ENCODE measurements at places on chromosomes 2 and 18.

GRCh38 chr2:74260495-74260894, 62.1 kb downstream of the MTHFD2 start:
- DNase-seq = no peak

GRCh38 chr2:105749583-105750400, 5.1 kb downstream of the NCK2 start:
- DNase-seq = no peak

- no peak for DNase-seq
These were observed 62.0 kb downstream of the LTBP1 start for GRCh38 chr2:33008716-33009115.

DNA sequence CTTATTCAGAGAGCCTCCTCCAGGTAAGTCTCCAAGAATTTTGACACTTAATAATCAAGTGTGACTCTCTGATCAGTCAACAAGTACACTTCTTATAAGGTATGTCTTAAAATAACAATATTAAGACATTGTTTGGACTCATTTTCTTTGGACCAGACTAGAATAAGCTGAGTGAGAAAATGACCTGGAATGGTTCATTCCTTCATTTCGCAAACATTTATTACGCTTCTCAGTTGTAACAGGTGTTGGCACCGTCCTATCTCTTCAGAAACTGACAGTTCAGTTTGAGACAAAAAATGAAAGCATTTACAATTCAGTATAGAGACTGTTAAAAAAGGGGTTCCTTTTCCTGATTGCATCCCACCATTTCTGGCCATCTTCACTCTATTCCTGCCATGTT, 46.6 kb downstream of the TSPYL6 start:
- DNase-seq = no peak

DNA sequence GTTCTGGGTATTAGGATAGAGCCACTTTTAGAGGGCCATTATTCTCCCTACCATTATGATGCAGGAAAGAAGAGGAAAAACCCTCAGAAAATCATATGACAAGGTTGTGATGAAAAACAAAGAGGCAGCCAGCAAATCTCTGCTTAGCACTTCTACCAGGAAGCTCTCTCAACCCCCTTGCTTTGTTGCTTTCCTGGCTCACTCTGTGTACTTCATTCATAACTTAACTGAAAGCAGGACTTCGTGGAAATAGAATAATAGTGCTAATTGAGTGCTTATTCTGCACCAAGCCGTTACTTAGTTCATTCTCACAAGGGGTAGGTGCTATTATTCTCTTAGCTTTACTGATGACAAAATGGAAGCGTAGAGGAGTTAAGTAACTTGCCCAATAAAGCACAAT, 354.1 kb downstream of the HRH4 start:
- DNase-seq = no peak

- DNase-seq = no peak
These were observed 47.5 kb upstream of the KCNF1 start for GRCh38 chr2:10864251-10864650.

DNA sequence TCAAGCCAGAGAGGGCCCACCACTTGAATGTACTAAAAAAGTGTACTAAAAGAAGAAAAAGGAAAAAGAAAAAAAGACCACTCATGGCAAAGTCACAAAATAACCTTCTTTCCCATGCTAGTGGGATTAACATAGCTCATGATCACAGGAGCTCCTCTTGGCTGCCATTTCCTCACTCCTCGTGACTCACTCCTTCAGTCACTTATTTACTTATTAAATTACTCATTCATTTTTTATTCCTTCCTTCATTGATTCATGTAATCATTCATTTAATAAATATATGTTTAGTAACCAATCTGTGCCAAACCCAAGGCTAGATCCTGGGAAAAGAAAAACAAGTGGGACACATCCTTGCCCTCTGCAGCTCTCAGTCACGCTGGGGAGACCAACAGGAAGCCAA, 300.5 kb downstream of the INSIG2 start:
- peak; percentile 59 for DNase-seq

DNA sequence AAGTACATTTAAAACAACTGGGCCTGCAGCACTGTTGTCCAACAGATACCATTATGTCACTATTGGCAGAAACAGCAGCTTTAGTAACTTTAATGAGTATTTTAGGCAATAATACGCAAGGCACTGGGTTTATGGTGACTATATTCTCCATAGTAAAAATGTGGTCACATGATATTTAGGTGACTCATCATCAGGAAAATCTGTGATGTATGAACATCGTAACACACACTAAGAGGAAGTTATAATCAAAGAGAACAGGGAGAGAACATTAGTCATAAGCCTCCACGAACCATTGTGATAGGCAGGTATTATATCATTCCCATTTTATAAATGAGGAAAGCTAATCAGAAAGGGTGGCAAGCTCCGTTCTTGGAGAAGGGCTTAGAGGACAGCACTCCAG, 36.9 kb downstream of the RAPH1 start:
- peak; percentile 32 for DNase-seq

DNA sequence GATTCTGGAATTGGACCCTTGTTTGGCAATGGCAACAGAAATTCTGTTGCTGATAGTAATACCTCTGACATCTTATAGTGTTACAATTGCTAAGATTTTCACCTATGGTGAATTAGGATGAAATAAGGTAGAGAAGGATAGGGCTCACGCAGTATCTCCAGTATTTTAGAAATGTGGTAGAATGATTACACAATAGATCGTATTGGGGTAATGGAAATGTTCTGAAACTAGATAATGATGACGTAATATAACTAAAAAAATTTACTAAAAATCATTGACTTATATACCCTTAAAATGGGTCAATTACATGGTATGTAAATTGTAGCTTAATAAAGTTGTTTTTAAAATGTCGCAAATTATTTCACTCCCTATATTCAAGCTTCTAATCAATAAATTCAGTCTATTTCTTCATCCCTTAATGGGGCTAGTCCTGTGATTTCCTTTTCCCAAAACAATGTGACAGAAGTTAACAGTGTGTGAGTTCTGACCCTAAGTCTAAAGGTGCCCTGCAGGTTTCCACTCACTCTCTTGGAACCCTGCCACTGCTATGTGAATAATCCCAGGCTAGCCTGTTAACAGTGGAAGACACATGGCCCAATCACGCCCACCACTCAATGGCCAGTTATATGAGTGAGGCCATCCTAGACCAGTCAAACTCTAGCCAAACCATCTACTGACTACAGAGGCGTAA, 31.2 kb downstream of the USP37 start:
- DNase-seq = no peak

- DNase-seq = no peak
These were observed 100.9 kb downstream of the BAZ2B start for GRCh38 chr2:159515441-159515840.

DNA sequence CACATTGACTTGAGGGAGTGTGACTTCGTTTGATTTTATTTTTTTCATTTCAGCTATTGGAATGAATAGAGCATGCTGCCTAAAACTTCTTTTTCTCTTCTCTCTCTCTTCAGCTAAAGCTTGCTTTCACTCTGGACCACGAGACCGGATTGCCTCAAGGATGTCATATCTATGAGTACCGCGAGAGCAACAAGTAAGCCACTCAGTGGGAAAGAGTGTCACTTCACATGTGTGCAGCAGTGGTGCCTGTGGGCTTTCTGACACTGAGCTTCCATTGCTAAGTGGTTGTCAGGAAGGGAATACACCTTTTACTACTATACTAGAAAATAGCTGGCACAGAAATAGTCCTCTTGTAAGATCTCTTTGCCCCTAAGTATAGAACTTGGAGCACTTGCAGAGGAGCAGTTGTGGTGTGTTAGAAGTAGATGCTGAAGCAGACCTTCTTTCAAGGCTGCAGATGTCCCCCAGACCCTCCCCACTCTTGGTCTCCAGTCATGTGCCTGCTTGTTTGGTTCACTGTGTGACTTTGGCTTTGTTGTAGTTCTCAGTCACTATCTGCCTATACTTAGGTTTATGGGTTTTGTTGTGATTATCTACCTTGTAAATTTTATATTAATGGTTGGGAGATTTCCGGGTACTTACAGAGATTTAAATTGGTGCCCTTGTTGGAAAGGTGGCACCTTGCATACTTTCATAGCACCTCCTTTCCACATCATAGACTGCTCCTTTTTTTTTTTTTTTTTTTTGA, 78.5 kb upstream of the ALPP start:
- DNase-seq = no peak
